HTR-8/SVneo (cell line): ENCODE measurements at places on chromosomes 13 and 19.

DNA sequence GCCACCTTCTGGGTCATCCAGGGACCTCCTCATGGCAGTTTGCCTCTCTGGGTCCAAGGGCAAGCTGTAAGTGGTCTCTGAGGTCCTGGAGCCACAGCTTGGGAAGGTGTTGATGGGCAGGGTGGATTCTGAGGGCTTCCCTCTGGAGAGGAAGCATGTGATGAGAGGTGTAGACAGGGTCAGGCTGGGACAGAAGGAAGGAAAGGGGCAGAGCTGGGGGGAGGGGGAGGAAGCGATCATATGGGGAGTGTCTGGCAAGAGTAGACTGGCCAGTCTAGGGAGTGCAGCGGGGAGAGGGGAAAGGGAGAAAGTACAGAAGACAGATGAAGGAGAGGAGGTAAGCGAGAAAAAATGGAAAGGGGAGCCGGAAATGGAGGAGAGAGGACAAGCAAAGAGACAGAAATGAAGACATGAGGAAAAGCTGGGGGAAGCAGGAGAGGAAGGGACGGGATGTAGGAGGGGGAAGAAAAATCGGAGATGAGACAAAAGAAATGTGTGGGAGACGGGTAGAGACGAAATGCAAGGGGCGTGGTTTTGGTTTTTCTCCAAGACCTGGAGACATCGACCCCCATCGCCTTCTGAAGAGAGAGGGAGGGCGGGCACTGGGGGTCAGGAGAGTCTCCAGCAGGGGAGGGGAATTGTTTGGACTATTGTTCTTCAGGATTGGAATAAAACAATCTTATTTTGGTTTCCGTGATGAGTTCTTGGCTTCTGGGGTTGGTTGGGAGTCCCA is 26.6 kb downstream of the ZSWIM9 start:
- DNase-seq: no peak

GRCh38 chr13:22235285-22235949 is 564.5 kb downstream of the FGF9 start:
- no peak for DNase-seq

- DNase-seq: no peak
Observed at GRCh38 chr19:16837035-16837362, 7.8 kb downstream of the SIN3B start.

GRCh38 chr13:45678282-45678681 is 23.8 kb upstream of the CBY2 start:
- DNase-seq: no peak

DNA sequence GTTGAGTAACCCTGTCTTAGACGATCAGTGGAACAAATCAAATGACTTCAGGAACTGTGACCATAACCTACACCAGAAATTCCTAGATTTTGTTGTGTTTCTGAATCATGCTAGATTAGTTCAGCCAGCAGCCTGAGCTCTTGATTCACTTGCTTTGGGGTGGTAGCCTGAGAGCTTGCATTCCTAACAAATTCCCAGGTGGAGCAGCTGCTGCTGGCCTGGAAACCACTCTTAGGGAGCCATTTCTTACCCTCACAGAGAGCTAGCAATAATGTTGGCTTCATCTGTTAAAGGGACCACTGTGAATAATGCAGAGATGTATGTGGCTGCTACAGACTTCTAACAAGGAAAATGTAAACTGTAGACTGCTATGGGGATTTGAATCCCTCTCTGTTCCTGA is 388.1 kb upstream of the PRR20A start:
- no peak for DNase-seq

DNA sequence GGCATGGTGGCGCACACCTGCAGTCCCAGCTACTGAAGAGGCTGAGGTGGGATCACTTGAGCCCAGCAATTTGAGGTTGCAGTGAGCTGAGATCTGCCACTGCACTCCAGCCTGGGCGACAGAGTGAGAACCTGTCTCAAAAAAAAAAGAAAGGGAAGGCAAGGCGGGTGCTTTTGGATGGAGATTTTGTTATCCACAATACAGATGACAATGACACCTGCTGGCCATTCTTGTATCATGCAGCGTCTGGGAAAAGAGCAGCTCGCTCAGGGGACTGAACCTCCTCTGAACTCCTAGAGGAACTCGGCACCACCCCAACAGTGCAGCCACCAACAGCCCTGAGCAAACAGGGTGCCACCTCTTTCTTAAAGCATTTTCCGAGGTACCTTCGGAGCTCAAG is 22.8 kb downstream of the HAUS8 start:
- DNase-seq: peak; percentile 35

DNA sequence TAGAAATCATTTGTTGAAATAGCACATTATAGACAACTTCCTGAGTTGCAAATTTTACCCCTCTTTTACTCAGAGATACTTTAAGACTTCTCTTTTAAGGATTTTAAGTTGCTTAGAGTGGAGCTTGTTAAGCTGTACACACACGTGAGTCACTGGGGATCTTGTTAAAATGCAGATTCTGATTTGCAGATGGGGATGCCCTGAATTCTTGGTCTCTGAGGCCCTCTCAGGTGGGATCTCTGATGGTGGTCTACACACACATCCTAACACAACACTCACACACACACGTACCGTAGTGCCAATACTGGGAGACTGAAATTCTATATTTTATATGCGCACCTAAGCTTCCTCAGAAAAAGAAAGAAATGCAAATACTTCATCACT is 788.3 kb downstream of the UQCRFS1 start:
- no peak for DNase-seq

- DNase-seq: peak; percentile 6
Observed at GRCh38 chr19:44002212-44002565, 568 bp upstream of the ZNF230 start.

DNA sequence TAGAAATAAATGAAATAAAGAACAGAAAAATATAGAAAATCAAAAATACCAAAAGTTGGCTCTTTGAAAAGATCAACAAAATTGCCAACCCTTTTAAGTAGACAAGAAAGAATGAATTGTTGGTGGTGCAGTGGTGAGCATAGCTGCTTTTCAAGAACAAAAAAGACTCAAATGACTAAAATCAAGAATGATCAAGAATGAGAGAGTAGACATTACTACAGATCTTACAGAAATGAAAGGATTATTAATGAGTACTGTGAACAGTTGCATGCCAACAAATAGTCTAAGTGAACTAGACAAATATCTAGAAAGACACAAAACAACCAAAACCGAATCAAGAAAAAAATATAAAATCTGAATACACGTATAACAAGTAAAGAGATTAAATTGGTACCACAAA is 53.9 kb downstream of the FNDC3A start:
- no peak for DNase-seq

DNA sequence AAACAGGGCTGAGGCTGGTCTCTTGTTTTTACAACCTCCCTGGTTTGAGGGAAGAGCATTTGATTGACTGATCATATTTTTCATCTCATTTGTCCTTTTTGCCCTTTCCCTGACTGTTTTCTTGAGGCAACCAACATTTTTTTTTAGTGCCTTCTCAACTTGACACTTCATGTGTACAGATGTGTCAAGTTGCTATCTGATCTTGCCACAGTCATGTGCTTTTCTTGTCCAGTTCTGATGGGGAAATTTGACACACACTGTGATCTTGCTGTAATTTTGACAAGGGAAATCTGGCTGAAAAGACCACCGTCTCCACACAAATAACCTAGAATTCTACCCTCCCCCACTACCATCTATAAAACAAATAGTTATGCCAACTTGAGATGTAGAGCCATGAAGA is 329.6 kb downstream of the KCTD12 start:
- no peak for DNase-seq

GRCh38 chr19:10749435-10750384 is 31.8 kb downstream of the DNM2 start:
- DNase-seq: no peak

- DNase-seq: peak; percentile 41
Observed at GRCh38 chr19:42420055-42420544, 7.1 kb downstream of the LIPE start.

- no peak for DNase-seq
Observed at GRCh38 chr13:64276232-64276631, 2860.6 kb upstream of the PCDH20 start.

DNA sequence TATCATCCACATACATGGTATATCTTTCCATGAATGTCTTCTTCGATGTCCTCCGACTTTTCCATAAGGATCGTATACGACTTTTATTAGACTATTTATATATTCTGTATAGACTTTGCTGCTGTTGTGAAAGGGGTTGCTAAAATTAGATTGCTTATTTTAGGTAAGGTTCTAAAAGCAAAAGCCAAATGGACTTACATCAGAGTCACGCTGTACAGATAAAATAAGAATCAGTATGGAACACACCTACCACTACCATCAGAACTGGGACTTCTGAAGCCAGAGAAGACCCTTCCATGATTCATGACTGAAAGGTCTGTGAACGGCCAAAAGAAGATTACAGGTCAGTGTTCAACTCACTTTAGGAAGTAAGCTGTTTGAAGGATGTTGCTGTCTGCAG is 8.9 kb downstream of the ANKRD27 start:
- DNase-seq: no peak

DNA sequence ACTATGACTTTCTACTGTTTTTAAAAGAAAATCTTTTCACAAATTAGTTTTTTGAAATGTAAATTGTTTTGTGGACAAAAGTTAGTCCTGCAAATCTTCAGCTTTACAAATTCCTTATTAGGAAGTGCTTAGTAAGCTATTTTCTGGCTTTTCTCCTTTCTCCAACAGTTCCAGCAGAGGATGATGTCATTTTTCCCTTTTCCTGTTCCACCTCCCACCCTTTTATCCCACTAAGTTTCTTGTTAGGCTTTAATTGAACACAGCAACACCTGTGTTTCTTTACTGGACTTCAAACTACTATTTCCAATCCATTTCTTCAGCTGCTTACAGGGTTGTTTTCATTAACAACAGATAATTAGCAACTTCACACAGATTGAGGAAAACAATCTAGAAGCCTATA is 389.2 kb downstream of the NDFIP2 start:
- DNase-seq: no peak

DNA sequence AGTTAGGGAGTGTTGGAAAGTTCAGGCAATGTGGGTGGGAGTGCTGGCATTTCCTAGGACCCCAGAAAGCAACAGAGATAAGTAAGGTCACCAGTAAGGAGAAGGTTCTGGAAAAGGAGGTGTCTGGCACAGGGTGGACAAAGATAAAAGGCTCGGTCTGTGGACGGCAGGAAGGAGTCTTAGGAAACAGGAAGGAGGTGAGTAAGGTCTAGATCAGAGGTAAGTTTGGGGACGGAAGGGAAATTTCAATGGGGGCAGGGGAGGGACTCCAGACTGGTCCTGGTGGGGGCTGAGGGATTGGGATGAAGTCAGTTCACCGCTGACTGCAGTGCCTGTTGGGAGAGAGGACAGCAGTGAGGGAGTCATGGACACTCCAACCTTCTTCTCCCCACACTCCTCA is 7.8 kb upstream of the OPA3 start:
- no peak for DNase-seq

- DNase-seq: no peak
Observed at GRCh38 chr13:36512771-36513170, 80.5 kb downstream of the CCNA1 start.

DNA sequence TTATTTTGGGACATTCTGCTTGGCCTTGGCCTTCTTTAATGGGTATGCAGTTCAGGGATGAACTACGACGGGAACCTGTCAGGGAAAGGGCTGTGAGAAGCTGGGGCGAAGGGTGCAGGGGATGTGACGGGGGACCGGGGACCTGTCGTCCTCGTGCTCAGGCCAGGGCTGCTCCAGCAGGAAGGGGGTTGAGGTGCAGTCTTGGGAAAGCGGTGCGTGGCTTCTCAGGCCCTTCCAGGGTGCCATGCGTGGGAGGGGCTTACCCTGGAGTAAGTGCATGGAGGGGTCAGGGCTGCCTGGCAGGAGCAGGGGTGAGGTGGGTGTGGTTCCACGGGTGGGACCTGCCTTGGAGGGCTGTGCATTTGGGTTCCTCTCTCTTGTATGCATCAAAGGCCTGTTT is 100.8 kb downstream of the TEX29 start:
- DNase-seq: no peak

- no peak for DNase-seq
Observed at GRCh38 chr13:46649816-46650215, 96.8 kb downstream of the LRCH1 start.

- no peak for DNase-seq
Observed at GRCh38 chr13:98462946-98463345, 114.0 kb downstream of the STK24 start.

DNA sequence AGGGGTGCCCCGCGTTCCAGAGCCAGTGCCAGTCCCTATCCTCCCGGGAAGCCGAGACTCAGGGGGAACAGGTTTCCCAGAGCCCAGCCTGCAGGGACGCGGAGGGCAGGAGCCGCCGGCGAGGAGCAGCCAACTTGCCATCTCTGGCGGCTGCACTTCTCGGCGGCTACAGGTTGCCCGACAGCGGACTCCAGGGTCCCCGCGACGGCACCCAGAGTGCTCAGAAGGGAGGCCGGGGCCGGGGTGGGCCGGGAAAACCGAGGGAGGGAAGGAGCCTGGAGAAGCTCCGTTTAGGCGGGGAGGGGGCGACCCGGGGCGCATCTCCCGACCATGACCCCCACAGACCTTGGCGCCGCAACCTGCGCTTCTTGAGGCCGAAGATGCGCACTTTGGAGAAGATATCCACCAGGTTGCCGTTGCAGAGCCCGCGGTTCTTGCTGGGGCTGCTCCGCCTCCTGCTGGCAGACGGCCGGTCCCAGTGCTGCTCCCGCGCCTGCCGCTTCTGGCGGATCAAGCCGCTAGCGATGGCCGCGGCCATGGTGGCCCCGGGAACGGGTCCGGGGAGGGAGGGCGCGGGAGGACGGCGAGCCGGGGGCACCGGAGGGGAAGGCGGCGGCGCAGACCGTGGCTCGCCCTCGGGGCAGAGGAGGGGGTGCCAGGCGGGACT is 463.8 kb downstream of the ITGBL1 start:
- no peak for DNase-seq

DNA sequence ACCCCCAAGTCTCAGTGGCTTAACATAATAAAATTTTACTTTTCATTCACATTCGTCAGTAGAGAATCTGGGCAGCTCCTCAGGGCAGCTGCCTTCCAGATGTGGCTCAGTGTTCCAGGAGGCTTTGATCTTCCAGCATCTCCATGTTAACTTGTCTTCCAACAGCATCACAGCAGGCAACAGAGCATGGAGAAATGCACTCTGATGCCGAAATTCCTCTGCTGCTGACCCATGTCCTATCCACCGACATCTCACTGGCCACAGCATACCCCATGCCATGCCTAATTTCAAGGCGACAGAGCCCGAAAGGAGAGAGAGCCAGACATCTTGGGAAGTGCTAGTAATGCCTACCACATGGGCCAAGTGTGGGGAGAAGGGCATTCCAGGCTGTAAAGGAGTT is 64.9 kb upstream of the MEDAG start:
- DNase-seq: no peak

DNA sequence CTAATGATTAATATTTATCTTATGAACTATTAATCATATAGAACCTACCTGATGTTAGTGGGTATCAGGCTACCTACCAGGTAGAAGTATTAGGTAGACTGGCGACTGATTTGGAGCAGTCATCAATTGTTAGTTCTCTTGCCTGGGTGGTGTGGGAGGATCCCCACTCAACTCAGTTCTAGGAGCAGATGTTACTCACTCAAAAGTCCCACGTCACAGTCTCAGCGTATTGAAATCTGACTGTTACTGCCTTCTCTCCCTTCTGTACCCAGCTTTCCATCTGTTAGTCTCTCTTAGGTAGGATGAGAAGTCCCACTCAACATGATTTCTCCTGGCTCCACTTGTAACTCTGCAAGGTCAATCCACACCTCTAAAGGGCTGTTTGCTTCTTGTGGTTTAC is 102.7 kb downstream of the OLFM4 start:
- DNase-seq: no peak
